Activated naive CD8-positive, alpha-beta T cell treated with anti-CD3 and anti-CD28 coated beads, Interleukin-2, amount 50 U/mL, for 16 hours (primary cell): ENCODE measurements at places on chromosomes 2 and 18.

DNA sequence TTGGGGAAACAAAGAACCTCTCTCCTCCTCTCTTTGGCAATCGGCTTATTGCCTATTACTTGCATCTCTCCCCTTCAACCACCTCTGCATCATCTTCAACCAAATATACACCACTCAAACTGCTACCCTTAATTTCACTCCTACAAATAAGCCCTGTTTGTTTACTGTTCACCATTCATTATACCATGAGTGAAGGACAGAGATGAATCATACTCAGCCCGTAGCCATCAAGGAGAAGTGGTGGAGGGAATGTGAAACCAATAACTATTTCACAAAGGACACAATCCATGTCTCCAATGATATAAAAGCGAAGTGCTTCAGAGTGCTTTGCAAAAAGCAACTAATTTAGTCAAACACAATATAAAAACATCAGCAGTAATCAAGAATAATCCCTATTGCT is 76.8 kb downstream of the CACNB4 start:
- DNase-seq = no peak

DNA sequence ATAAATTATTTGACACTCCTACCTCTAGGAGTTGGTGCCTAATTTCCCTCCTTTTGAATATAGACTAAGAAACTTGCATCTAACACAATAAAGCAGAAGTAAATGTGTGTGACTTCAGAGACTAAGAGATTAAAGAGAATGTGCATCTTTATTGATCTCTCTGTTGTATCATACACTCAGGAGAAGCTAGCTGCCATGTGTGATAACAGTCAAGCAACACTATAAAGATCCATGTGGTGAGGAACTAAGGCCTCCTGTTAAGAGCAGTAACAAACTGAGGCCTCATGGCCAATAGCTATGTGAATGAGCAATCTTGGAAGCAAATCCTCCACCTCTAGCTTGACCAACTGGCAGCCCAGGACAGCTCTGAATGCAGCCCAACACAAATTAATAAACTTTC is 3.4 kb downstream of the FANCL start:
- no peak for DNase-seq

- no peak for DNase-seq
Measured at GRCh38 chr2:236446521-236446920, 123.1 kb upstream of the ACKR3 start.

DNA sequence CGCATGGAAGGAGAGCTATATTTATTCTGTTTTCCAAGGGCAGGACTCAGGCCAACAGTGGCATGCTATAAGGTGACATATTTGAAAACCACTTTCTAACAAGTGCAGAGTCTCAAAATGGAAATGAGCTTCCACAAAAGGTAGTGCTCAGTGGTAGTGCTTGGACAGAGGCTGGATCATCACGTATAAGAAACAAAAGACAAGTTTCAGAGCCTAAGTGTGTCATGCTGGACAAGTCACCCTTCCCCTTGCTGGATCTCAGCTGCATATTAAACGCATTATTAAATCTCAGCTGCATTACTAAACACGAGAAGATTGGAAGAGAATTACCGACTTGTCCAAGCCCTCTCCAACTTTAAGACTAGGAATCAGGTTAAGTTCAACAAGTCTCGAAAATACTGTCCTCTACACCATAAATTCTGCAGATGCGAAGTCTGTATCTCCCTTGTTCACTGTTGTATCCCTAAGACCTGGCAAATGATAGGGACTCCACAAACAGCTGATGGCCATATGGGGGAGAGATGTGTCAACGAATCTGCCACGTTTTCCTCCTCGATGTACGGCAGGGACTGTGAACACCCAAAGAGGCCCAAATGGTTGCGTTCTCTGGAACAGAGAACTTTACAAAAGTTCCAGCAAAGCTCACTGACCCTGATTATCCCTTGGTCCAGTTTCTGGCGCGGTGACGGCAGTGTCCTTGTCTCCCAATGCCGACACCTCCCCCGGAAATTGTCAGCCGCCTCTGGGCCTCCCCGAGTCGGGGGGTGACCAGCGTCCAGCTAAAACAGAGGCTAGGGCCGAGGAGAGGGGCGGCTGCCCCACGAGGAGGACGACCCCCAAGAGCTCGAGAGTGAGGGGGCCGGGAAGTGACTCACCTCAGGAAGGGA is 611 bp downstream of the NOL10 start:
- no peak for DNase-seq

DNA sequence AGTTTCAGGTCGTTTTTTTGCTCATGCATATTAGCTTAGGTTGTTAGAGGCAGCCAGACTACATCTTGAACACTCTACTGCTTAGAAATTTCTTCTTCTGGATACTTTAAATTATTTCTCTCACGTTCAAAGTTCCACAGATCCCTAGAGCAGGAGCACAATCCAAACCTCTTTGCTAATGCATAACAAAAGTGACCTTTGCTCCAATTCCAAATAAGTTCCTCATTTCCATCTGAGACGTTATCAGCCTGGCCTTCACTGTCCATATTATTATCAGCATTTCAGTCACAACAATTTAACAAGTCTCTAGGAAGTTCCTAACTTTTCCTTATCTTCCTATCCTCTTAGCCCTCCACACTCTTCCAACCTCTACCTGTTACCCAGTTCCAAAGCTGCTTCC is 50.4 kb upstream of the ERMN start:
- no peak for DNase-seq

- no peak for DNase-seq
Measured at GRCh38 chr2:218833023-218833609, 1.5 kb upstream of the PRKAG3 start.

DNA sequence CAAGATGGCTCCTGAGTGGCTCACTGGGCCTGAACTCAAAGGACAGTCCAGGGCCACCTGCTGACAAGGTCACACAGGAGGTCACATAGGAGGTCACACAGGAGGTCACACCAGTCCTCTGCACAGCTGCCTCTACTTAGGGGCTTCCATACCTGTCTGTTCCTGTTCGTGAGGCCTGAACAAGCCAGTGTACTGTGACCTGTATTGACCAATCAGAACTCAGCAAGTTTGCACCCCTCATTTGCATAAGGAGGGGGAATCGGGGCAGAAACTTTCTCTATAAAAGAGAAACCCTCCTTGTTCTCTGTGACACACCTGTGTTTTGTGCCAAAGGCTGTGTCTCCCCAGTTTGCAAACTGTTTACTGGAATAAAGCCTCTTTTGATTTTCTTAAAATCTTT is 478.9 kb downstream of the EIPR1 start:
- DNase-seq = no peak

- DNase-seq = no peak
Measured at GRCh38 chr18:21085579-21086166, 25.9 kb downstream of the ROCK1 start.

DNA sequence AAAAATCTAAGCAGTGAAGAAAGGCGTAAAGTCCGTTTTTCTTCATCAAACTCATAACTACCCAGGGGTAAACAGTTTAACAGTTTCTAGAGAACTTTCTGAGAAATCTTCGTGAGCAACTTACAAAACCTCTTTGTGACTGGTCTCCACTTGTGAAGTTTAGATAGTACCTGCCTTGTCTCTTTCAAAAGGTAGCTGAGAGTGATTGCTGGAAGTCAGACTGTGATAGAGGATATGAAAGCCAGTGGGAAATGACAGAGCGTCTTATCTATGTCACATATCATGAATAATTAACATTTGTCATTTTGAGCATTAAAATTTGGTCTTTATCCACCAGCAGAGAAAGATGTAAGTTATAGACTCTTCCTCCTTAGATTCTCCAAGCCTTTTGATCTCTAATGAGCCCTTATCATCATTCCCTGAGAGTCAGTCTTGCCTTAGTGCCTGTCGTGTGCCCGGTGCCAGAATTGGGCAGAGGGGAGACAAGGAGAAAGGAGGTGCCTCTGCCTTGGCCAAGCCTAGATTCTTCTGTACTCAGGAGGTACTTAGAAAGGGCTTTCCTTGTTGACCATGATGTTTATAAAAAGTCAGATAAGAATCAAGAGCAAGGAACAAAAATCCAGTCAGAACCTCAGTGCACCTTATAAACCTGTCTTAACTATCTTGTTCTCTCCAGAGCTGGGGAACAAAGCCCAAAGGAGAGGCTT is 205.1 kb upstream of the EPAS1 start:
- DNase-seq = no peak

GRCh38 chr2:52115750-52116149 is 1083.8 kb upstream of the NRXN1 start:
- DNase-seq = no peak

GRCh38 chr2:230552181-230552580 is 136.2 kb downstream of the SP100 start:
- DNase-seq = no peak

DNA sequence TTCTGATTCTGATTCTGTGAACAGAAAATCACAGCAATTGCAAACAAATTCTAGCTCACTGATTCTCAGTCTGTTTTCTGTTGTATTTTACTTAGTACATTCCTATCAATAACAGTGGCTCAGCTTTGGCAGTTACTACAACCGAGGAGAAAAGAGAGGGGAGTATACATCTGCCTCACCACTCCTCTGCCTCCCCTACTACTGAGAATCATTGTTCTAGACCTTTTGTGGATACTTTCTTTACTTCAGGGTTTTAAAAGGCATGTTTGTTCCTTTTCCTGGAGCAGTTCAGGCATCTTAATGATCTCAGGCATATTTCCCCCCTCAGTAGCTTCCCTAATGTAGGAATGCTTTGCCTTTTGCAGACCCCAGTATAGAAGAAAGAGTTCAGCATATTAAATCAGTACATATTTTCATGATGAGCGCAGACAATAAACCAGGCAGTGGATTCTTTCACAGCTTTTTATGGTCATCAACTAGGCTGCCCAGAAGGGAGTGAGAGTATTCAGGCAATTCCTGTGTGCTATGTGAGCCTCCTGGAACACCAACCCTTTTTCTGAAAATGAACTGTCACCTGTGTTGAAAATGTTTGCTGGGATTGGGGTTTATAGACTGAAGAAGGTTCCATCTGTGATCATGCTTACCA is 10.3 kb downstream of the STAMBP start:
- DNase-seq = no peak

GRCh38 chr18:9630444-9630843 is 16.1 kb upstream of the PPP4R1 start:
- DNase-seq = no peak

- DNase-seq = no peak
Measured at GRCh38 chr2:168190590-168191336, 56.6 kb downstream of the STK39 start.

DNA sequence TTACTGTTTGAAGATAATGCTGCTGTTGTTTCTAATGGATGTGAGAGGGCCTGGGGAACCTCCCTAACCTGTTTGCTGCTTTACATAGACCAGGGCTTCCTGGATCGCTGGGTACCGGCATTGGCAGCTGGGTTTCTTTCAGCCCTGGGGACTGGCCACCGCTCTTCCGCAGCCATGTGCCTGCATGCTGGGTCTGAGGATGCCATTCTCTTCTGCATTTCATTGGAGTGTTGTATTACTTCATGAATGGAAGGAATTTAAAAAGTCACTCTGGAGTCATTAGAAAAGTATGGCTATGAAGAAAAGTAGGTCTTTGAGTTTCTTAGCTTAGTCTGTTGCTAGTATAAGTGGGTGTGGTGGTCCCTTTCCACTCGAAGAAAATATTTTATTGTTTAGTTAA is 107.3 kb upstream of the MGAT5 start:
- no peak for DNase-seq

DNA sequence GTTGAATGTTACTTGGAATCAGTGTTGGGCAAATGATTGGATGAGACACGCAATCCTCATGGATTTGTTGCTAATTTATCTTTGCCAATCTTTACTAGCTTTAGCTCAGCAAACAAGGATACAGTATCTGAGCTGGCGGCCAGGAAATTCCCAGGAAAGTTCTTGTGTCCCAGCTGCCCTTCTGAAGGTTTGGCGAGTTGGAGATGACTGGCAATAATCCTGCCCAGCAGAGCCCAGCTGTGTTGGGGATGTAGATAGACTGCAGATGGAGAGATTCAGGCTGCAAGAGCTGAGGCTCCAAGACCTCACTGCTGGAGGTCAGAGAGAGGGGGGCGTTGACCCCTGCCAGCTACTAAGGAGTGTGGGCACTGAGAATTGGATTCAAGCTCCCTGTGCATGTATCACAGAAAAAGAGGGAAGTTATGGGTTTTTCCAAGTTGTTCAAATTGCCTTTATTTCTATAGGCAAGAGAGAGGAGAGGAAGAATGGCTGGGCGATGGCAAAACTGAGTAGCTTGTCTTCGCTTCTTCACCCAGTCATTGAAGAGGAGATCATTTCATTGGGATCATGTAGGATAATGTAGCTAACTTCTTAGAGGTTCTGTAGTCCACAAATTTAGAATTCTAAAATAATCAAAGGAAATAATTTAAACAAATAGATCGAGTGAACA is 506.8 kb upstream of the LRATD1 start:
- no peak for DNase-seq
